Activated naive CD8-positive, alpha-beta T cell treated with anti-CD3 and anti-CD28 coated beads, Interleukin-2, amount 50 U/mL, for 24 hours (primary cell): ENCODE measurements at places on chromosomes 3 and 15.
A peak's percentile ranks its signal among the peaks of the same experiment; 100 is the strongest.

GRCh38 chr3:119508172-119508845, 10.0 kb downstream of the TIMMDC1 start:
- H3K27me3 ChIP-seq, result no peaks in the 10 kb centered on the region
- DNase-seq, result peak; percentile 31
- peak overlapping the region; percentile 90 for H3K27ac ChIP-seq
- H3K4me1 ChIP-seq, result peaks cover 42% of the 10 kb centered on the region
- peaks cover 61% of the 10 kb centered on the region for H3K36me3 ChIP-seq

DNA sequence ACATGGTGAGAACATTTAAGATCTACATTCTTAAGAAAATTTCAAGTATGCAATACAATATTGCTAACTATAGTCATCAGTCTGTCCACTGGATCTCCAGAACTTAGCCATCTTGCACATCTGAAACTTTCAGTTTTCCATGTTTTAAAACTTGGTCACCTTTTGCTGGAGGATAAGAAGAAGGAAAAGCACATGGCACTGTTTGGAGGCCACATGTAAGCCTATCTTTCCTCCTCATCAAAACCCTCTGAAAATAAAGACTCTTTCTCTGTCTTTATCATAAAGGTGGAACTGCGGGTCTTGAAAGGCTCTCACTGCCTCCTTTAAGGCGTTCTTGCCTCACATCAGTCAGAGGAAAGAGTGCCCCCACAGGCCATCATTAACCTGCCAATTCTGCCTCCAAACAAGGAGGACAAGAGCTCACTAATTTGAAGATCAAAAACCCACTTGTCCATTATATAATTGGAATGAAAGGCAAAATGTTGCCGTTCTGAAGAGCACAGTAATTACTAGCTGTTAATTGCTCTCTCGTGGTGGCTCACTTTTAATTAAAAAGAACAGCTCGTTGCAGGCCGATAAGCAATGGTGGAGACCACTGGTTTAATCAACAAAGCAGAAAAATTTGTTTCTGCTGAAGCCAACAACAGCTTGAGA, 157.8 kb downstream of the MECOM start:
- no peaks in the 10 kb centered on the region for H3K27me3 ChIP-seq
- H3K36me3 ChIP-seq, result no peaks in the 10 kb centered on the region
- no peak overlapping the region for H3K4me3 ChIP-seq
- peaks cover 9% of the 10 kb centered on the region for H3K4me1 ChIP-seq
- H3K27ac ChIP-seq, result no peak overlapping the region

GRCh38 chr15:67915461-67916374, 75.9 kb upstream of the RNU6-1 start:
- no peaks in the 10 kb centered on the region for H3K4me1 ChIP-seq
- H3K36me3 ChIP-seq, result peaks cover 3% of the 10 kb centered on the region
- no peaks in the 10 kb centered on the region for H3K27me3 ChIP-seq
- no peak overlapping the region for H3K4me3 ChIP-seq
- DNase-seq, result no peak

DNA sequence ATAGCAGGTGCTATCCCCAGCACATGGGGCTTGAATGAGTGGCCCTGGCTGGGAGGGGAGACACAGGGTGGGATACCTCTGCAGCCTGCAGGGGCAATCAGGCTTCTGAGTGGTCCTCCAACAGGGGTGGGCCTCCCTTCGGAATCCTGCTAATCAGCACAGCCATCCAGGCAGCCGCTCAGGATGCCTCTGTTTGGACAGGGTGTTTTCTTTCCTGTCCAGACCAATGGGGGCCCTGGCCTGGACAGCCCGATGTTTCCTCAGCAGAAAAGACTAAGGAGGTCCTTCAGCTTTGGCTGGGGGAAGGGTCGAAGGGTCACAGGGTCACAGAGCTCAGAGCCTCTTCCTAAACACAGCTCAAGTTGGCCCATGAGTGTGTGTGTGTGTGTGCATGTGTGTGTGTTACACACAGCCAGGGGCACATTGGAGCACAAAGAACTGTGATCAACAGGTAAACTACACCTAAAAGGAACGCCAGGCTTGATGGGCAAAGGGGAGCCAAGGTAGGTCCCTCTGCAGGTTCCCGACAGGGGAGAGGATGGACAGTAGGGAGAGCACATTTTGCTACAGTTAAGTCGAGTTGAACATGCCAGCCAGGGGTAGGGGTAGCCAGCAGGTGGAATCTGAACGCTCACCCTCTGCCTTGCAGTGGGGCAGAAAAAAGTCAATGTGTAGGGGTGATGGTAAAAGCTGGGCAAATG, 1.1 kb upstream of the HAPLN3 start:
- peaks cover under 1% of the 10 kb centered on the region for H3K36me3 ChIP-seq
- no peak overlapping the region for H3K4me3 ChIP-seq
- H3K27ac ChIP-seq, result no peak overlapping the region
- peaks cover 1% of the 10 kb centered on the region for H3K27me3 ChIP-seq

DNA sequence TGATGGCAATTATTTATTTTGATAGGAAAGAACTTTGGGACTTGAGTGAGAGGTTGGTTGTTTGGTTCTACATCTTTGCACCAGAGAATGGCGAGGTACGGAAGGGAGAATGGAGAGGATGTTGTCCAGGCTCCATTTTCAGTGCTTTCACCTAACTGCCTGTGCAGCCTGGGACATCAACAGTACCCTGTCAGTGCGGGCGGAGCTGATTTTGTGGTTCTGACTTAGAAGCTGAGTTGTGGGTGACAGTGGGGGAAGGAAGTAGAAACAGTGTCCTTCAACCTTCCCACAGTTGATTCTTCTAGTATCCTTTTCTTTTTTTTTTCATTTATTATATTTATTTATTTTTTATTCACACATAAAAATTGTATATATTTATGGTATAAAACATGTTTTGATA, 95.3 kb downstream of the TIGIT start:
- H3K36me3 ChIP-seq, result peaks cover 3% of the 10 kb centered on the region
- peaks cover 26% of the 10 kb centered on the region for H3K4me1 ChIP-seq
- DNase-seq, result no peak
- H3K4me3 ChIP-seq, result no peak overlapping the region
- H3K27me3 ChIP-seq, result no peaks in the 10 kb centered on the region

GRCh38 chr15:80081390-80081789, 21.9 kb downstream of the ZFAND6 start:
- no peak overlapping the region for H3K27ac ChIP-seq
- H3K4me3 ChIP-seq, result no peak overlapping the region
- no peak for DNase-seq
- H3K27me3 ChIP-seq, result no peaks in the 10 kb centered on the region
- peaks cover 30% of the 10 kb centered on the region for H3K4me1 ChIP-seq

DNA sequence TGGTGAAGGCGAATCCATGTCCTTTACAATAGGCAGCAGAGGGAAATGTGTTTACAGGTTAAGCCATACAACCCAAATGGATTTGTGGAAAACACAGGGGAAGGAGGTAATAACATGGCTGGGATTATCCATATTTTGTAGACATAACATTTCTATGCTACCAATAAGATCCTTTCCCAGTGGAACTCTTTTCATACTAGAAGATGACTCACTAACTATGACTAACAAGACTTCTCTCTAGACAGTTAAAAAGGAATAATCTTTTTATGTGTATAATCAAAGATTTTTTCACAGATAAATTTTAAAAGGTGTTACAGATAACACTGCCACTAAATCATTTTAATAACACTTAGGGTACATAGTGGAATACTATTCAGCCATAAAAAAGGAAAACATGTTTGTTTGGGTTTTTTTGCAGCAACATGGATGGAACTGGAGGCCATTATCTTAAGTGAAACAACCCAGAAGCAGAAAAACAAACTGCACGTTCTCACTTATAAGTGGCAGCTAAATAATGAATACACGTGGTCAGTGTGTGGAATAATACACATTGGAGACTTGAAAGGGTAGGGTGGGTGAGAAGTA, 39.6 kb downstream of the VPS13C start:
- no peak overlapping the region for H3K4me3 ChIP-seq
- H3K27ac ChIP-seq, result no peak overlapping the region

- no peak overlapping the region for H3K4me3 ChIP-seq
- H3K36me3 ChIP-seq, result no peaks in the 10 kb centered on the region
- H3K27ac ChIP-seq, result no peak overlapping the region
- no peak for DNase-seq
These were observed 23.0 kb downstream of the CP start for GRCh38 chr3:149198611-149199010.
